ENCODE measurements at places on chromosomes 4 and X. TPM values are rescaled to one million over a fixed set of nuclear protein-coding genes. Genes with fewer than 3 reads are reported as not detected.

The ADRA2C gene
- 7.2 TPM for polyA plus RNA-seq

The BMP2K gene
- 36.3 TPM for polyA plus RNA-seq

The TMPRSS11A gene
- polyA plus RNA-seq, result 0.03 TPM

The TRPC5OS gene
- 0.13 TPM for polyA plus RNA-seq

The HOPX gene
- polyA plus RNA-seq, result 12.4 TPM

The ADH4 gene
- 0.71 TPM for polyA plus RNA-seq

The TCEAL7 gene
- 37.6 TPM for polyA plus RNA-seq

The NPY1R gene
- polyA plus RNA-seq, result 28.3 TPM

The SPATA18 gene
- 1.6 TPM for polyA plus RNA-seq

The PGAM4 gene
- polyA plus RNA-seq, result 0.52 TPM

The ATOH1 gene
- not detected for polyA plus RNA-seq

The PPP1R3F gene
- 8.1 TPM for polyA plus RNA-seq

The FAT1 gene
- polyA plus RNA-seq, result 290 TPM

The CTAG1A gene
- polyA plus RNA-seq, result not detected

The PNMA6F gene
- 0.15 TPM for polyA plus RNA-seq

The PDGFRA gene
- 159 TPM for polyA plus RNA-seq

The PCSK1N gene
- polyA plus RNA-seq, result 11.5 TPM

The PUDP gene
- polyA plus RNA-seq, result 20.5 TPM

The MAMLD1 gene
- 7.5 TPM for polyA plus RNA-seq

The SMR3A gene
- polyA plus RNA-seq, result not detected

The CENPVL2 gene
- 0.28 TPM for polyA plus RNA-seq

The KLHL13 gene
- 93.9 TPM for polyA plus RNA-seq

The SLC6A14 gene
- 0.27 TPM for polyA plus RNA-seq

The FGB gene
- polyA plus RNA-seq, result 12.3 TPM

The VEGFD gene
- 0.55 TPM for polyA plus RNA-seq

The ANXA10 gene
- 0.10 TPM for polyA plus RNA-seq

The CRLF2 gene
- polyA plus RNA-seq, result 0.12 TPM

The OTUD6A gene
- not detected for polyA plus RNA-seq

The RTL5 gene
- 23.7 TPM for polyA plus RNA-seq

The C4orf50 gene
- 0.02 TPM for polyA plus RNA-seq

The CXCL1 gene
- polyA plus RNA-seq, result 0.50 TPM

The TMPRSS11D gene
- polyA plus RNA-seq, result 0.13 TPM

The CYTL1 gene
- polyA plus RNA-seq, result 8.9 TPM

All from left kidney (tissue), 8 donors.